ENCODE measurements at places on chromosomes 5 and 9.
A peak's percentile ranks its signal among the peaks of the same experiment; 100 is the strongest.

GRCh38 chr9:122883125-122883524 lies 22.0 kb downstream of the RC3H2 start:
- no peak for DNase-seq

DNA sequence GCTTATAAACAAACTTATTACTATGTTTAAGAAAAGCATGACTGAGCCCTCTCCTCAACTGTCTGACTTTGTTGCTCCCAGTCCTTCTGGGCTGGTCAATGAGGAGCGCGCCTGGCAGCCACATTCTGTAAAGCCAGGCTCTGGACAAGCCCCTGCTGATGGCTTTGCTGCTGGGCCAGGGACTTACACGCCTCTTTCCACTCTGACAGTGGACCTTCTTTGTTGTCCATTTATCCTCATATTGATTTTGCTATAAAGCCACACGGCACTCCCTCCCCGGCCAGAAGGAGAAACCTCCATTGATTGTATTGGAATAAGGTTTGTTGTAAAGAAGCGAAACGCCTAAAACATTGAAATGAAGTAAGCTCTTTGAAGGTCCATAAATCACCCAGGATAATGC lies 50.6 kb downstream of the C5orf15 start:
- no peak for DNase-seq

DNA sequence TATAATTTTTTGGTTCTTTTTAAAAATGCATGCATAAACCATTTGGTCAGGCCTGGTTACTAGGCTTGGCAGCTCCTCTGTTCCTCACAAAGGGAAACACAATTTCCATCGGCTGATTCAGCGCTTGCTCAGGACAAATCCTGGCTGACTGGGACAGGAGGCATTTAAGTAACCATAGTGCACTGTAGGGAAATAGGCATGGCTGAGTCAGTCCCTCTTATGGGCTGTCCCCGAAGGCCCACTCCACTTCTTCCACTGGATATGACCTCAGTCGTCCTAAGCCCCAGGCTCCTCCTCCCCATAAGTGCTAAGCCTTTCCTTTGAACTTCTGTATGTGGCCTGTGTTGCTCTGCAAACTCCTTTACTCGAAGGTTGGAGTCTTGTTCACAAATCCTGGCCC lies 71.2 kb upstream of the GLIS3 start:
- peak; percentile 72 for DNase-seq

DNA sequence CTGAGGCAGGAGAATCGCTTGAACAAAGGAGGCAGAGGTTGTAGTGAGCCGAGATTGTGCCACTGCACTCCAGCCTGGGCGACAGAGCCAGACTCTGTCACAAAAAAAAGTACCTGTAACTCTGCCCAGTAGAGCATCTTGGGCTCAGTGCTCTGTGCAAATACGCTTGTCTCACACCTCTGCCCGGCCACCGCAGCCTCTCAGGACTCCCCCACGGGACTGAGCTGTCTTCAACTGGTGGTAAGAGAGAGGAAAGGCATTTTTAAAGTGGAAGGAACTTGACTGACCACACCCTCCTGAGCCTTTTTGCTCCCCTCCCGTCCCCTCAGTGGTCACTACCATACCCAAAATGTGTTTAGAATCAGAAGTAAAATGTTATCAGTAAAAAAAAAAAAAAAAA lies 174.3 kb upstream of the PIK3R1 start:
- no peak for DNase-seq

- no peak for DNase-seq
Observed at GRCh38 chr5:113204525-113205161, 228.0 kb downstream of the DCP2 start.

GRCh38 chr9:7752481-7752880 lies 47.1 kb downstream of the DMAC1 start:
- DNase-seq, result no peak

- DNase-seq, result no peak
Observed at GRCh38 chr5:1525624-1526189, 1.9 kb upstream of the LPCAT1 start.

- DNase-seq, result no peak
Observed at GRCh38 chr5:80576383-80576782, 6.3 kb upstream of the ANKRD34B start.

- no peak for DNase-seq
Observed at GRCh38 chr5:27087747-27088146, 49.4 kb upstream of the CDH9 start.

DNA sequence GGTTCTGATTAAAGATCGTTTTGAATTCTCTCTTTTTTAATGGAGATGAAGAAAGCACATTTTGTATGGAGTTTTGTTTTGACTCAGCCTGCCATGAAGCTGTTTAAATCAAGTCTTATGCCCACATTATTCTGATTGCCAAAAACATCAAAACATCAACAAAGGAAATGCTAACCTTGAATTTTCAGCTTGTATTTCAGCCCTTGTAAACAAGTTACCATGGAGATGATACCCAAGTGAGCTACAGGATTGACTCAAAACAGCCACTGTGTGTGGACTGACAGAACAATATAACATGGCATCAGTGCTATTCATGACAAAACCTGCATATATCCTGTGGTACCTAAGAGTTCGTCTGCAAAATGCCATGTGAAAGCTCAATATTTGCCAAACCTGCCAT lies 1581.0 kb downstream of the MAT2B start:
- DNase-seq, result no peak

DNA sequence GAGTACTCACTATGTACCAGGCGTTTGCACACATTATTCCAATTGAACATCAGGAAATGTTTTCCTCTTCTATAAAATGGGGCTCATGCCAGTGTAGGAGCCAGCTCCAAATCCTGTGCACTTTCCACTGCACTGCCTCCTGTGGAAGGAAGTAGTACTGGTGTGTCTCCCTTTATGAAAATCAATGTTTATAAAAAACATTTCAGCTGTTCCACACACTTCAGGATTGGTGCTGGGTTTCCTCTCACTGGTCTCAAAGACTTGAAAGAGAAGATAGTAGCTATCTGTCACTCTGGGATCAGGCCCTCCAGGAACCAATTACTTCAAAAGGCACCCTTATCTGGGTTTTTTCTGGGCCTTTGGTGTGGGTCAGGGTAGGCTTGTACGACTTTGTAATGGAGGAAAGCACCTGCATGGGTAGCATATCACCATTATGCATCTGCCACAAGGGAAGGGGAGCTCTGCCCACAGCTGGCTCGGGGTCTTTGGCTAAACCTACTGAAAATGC lies 32.5 kb downstream of the RAB14 start:
- peak; percentile 2 for DNase-seq

Data from MG63 (cell line).